Activated CD8-positive, alpha-beta memory T cell treated with anti-CD3 and anti-CD28 coated beads for 4 hours (primary cell): ENCODE measurements at places on chromosomes 3 and 15.

- DNase-seq, result no peak
Observed at GRCh38 chr15:62709261-62709660, 333.3 kb upstream of the TPM1 start.

DNA sequence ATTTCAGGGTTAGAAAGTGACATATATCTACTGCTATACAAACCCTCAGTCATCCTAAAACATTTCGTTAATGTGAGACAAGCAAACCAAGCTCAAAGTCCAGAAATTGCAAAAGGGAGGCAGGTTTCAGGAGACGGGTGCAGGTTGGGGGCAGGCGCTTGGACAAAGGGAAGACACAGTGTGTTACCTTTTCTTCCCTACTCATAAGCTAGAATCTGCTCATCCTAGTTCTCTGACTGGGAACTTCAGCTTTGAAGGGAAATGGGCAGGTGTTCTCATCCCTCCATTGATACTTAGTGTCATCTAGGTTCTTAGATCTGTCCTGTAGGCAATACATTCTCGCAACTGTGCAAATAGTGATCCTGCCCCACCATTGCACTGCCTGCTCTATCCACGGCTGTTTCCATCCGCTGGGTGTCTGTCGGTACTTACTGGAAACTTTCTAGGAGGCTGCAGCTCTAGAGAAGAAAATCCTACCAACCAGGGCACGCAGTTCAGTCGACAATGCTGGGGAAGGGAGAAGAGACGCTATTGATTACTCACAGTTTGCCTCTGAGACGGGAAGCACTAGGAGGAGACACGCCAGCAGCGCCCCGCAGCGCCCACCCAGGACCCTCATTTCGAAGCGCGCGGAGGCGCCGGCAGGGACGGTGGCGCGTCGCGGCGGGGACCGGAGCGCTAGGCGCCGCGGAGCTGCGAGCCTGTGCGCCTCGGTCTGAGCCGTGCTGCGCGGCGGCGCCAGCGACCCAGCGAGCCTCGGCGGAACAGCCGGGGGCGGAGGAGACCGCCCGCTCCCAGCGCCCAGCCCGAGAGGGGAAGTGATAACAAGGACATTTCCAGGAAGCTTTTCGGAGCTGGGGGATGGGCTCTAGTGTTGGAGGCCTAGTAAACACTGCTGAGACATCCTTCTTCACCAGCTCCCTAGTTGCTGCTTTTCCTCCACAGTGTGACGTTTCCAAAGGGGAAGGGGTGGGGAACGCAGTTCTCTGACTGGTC, at the start of gene PROS1:
TSS of gene PROS1 (minus strand) at position 766 of the 996 bp plus-strand sequence. CDS start at position 619, 147 bp downstream.
- DNase-seq, result no peak

DNA sequence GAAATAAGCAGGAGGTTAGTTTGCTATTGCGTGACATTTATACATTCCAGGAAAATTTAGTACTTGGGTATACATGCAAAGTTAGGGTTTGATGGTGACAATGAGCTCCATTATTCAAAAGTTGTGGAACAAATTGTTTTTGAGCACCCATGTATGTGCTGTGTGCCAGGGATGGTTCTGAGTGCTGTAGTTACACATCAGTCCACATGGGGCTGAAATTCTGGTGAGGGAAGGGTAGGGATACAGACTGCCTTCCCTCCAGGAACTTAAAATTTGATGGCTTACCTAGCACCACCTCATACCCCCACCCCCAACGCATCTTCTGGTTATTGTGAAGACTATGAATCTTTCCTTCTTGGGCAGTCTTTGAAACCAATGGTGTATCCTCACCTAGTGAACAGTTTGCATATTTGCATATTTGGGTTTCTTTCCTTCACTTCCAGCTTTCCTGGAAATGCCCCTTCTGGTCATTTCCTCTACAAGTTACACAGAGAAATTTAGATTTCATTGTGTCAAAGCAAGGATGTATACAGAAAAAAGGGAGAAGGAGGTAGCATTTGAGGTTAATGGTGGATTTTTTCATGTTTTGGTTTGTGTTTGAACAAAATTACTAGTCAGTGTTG, 222.0 kb upstream of the IL12A start:
- DNase-seq, result no peak

DNA sequence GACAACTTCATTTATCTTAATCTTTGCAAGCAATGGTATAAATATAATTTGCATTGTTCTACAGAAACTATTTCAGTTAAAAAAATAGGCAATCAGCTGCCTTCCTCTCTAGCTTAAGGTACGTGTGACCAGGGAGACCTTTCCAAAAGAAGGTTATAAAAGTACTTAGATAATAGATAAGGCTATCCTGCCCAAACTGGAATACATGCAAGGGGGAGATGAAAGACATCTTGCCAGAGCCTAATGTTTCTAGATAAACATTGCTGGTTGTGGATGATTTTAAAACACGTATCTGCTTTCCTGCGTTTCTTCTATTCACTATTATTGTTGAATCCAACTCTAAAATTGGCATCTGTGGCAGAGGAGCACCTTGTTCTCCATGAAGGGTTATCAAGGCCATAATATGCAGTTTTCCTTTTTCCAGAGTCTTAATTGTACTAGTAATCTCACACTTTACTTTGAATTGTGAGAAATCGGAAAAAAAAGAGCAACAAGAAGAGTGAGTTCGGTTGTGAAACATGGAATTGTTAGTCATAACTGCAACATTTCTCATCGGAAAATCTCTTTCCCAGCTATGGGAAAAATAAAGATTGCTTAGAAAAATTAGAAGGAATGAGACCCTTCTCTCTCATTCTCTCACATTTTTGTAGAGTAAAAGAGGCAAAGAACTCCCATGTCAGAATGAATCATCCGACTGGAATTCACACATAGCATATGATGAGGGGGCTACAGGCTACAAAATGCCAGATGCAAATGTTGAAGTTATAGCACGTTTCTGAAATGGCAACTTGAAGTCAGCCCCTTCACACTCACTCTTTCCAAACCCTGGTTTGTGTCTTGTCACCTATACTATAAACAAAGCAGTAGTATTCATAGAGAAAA, 936.1 kb upstream of the NR2F2 start:
- no peak for DNase-seq

DNA sequence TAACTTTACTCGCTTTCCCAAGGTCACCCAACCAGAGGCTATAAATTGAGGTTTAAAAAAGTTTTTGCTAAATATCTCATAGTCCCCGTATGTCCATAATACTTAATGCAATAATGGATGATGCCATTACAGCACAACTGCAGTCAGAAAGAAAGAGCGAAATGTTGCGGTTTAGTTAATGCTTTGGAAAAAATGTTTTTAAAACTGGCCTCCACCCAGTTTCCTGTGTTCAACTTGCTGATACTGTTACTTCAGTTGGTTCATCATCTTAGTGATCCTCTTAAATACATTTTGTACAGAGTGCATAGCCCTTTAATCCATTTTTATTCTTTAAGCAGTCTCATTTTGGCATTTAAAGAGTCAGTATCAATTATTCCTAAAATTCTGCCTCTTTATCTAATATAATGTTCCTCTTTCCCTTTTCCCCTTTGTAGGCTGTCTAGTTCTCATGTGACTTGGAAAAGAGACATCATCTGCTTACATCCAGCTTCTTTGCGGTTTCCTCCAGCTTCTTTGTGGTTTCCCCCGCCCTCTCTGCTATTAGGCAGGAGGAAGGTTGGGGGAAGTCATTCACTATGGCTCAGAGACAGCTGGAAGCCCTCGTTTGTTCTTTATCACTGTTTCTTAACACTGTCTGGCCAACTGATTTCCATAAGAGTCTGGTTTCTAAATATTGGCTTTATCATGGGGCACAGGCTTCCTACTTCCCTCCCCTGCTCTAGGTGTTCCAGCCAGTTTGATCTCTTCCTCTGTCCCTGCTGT, 154.3 kb downstream of the GOLIM4 start:
- DNase-seq, result no peak
